NCI-H446 (cell line): ENCODE measurements at places on chromosomes 12 and 14.
A peak's percentile ranks its signal among the peaks of the same experiment; 100 is the strongest.

- peak; percentile 55 for DNase-seq
These were observed 574 bp downstream of the PAWR start for GRCh38 chr12:79690142-79690637.

- no peak for DNase-seq
These were observed 263.9 kb downstream of the LRIG3 start for GRCh38 chr12:58656254-58657009.

- peak; percentile 27 for DNase-seq
These were observed 6.1 kb downstream of the SOS2 start for GRCh38 chr14:50225067-50225973.

GRCh38 chr14:71549421-71550050, 382.7 kb upstream of the RGS6 start:
- DNase-seq: no peak

GRCh38 chr12:75774261-75775052, 257.1 kb downstream of the PHLDA1 start:
- DNase-seq: no peak

DNA sequence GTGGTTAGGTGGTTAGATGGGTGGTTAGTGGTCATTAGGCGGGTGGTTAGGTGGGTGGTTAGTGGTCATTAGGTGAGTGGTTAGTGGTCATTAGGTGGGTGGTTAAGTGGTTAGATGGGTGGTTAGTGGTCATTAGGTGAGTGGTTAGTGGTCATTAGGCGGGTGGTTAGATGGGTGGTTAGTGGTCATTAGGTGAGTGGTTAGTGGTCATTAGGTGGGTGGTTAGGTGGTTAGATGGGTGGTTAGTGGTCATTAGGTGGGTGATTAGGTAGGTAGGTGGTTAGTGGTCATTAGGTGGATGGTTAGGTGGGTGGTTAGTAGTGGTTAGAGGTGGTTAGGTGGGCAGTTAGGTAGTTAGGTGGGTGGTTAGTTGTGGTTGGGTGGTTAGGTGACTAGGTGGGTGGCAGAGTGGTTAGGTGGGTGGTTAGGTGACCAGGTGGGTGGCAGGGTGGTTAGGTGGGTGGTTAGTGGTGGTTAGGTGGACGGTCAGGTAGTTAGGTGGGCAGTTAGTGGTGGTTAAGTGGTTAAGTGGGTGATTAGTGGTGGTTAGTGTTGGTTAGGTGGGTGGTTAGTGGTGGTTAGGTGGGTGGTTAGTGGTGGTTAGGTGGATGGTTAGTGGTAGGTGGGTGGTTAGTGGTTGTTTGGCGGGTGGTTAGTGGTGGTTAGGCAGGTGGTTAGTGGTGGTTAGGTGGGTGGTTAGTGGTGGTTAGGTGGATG, 8.0 kb upstream of the TMEM119 start:
- DNase-seq: no peak

DNA sequence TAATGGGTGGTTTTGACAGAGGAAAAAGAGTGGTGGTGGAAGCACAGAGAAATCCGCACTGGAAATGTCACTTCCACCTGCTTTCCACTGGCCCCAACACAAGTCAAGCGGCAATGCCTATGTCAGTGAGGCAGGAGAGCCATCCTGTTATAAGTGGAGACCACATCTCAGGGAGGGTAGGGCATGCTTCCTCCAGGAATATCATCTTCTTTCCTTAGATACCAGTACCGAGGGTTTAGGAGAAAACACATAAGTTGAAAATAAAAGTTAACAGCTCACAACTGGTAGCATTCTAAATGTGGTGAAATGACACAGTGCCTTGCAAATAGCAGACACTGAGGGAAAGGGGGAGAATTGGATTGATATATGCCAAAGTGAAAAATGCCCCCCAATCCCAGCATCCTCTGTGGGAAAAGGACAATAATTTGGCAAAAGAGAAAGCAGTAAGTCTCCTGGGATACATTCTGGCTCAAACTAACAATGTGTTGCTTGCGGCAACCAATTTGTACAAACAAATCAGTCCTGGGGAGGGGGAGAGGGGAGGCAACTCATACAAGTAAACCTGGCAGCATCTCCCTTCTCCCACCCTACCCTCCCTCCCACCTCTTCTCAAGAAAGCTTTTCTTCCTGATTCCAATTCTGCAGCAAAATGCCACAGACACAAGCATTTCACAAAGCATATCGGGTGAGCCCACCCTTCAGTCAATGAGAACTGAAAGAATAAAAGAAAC, 57.1 kb downstream of the STON2 start:
- no peak for DNase-seq

DNA sequence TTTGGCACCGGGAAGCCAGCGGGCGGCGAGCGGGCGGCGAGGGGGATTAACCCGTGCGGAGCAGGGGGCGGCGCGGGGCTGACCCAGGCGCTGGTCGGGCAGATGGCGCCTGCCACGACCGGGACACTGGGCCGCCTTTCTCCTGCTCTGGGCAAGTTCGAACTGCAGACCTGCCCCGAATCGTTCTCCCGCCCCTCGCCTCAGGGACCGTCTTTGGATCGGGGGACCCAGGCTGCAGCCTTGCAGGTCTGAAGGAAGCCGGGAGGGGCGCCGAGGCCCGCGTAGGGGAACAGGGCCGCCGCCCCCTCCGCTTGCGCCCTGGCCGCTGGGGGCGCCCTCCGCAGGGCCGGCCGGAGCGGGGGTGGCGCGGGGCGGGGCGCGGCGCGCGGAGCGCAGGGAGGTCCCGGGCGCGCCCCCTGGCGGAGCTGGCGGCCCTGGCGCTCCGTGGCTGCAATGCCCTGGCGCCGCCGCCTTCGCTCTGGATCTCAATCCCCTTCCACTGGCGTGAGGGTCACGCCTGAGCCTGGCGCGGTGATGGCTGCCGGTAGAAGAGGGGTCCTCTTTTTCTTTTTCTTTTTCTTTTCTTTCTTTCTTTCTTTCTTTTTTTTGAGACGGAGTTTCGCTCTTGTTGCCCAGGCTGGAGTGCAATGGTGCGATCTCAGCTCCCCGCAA, 449 bp upstream of the LTBP2 start:
- no peak for DNase-seq

GRCh38 chr14:87896393-87897380, 96.3 kb downstream of the GALC start:
- DNase-seq: peak; percentile 73

- DNase-seq: no peak
These were observed 4.5 kb downstream of the GRIN2B start for GRCh38 chr12:13976880-13977279.

- DNase-seq: no peak
These were observed 876.2 kb downstream of the C12orf50 start for GRCh38 chr12:87152841-87153528.

- DNase-seq: no peak
These were observed 29.7 kb downstream of the BDKRB1 start for GRCh38 chr14:96285667-96286066.

DNA sequence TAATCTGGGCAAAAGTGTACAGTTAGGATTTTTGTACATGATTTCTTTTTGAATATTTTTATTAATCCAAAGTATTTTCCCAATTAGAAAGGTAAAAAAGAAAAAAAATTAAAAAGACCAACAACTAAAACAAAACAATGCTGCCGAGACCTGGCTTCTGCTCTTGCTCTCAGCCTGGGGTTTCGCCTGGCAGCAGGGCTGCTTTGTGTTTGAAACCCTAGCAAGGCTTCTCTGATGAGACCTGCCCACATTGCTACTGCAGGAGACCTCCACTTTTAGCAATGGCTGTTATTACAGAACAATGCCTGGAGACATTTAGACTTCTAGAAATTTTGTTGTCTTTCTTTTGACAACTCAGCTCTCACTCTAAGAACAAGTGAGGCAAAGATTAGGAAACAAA, 1153.0 kb upstream of the TMEM132C start:
- no peak for DNase-seq

DNA sequence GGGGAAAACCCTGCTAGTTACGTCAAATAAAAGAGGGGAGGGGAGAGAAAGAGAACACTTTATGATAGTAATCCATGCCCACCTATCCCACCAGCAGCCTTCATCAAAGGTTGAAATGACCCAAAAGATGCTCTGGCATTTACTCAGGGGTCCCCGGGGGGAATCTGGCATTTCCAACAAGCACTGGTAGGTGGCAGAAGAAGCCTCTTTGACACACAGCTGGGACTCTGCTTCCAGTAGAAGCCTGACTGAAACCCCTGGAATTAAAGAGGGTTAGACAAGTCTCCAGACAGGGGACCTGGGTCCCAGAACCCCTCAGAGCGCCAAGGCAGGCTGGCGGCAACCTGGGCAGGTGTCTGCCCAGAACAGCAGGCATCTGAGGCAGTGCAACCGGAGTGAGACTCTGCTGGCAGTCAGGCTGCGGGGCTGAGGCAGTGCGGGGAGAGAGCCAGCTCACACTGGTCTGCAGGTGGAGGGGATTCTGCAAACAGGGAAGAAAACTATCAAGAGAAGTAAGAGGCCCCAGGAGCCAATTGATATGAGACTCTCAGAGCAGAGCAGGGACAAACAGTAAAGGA, 85.0 kb upstream of the CAPRIN2 start:
- DNase-seq: no peak

GRCh38 chr14:34496679-34497513, 34.9 kb upstream of the SPTSSA start:
- DNase-seq: peak; percentile 83

- no peak for DNase-seq
These were observed 192.8 kb downstream of the ANO6 start for GRCh38 chr12:45408729-45409114.
